ENCODE measurements at places on chromosomes 6 and 20.

- H3K36me3 ChIP-seq: no peaks in the 10 kb centered on the region
- DNase-seq: no peak
- no peaks in the 10 kb centered on the region for H3K4me1 ChIP-seq
- no peak overlapping the region for H3K27ac ChIP-seq
Observed at GRCh38 chr6:144758602-144759001, 473.5 kb downstream of the UTRN start.

DNA sequence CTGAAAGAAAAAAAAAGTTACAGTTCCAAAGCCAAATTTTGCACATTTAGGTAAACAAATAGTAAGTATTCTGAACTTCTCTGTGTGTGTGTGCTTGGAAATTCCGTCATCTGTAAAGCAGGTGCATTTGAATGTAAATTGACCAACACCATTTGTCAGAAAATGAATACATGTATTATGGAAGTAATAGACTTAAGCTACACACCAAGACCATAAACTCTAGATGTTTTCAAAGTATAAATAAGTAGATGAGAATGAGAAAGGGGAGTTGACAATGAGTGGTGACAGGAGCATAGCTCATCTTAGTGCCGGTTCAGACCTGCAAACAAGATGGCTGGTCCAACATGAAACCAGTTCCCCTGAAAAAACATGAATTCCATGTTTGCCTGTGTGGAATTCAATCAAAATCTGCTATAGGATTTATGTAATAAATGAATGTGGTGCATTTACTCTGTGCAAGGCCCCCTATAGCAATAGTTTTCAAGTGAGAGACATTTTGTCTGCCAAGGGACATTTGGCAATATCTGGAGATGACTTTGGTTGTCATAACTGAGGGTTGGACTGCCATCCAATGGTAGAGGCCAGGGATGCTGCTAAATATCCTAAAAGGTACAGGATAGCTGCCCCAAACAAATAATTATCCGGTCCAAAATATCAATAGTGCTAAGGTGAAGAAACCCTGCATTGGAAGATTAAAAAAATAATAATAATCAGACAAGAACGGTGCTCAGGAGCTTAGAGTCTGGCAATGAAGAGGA lies 11.0 kb upstream of the FILIP1 start:
- no peak overlapping the region for H3K4me3 ChIP-seq
- H3K27ac ChIP-seq: no peak overlapping the region
- DNase-seq: peak; percentile 21

- H3K27ac ChIP-seq: no peak overlapping the region
- H3K27me3 ChIP-seq: no peaks in the 10 kb centered on the region
- H3K4me1 ChIP-seq: no peaks in the 10 kb centered on the region
- H3K4me3 ChIP-seq: no peak overlapping the region
- H3K36me3 ChIP-seq: no peaks in the 10 kb centered on the region
- no peak for DNase-seq
Observed at GRCh38 chr6:39446909-39447308, 124.4 kb upstream of the KCNK16 start.

GRCh38 chr6:41073968-41074691 lies 1.4 kb downstream of the NFYA start:
- peak overlapping the region; percentile 95 for H3K27ac ChIP-seq
- H3K4me1 ChIP-seq: peaks cover 19% of the 10 kb centered on the region
- peak; percentile 16 for DNase-seq
- H3K36me3 ChIP-seq: peaks cover 4% of the 10 kb centered on the region
- no peaks in the 10 kb centered on the region for H3K27me3 ChIP-seq

DNA sequence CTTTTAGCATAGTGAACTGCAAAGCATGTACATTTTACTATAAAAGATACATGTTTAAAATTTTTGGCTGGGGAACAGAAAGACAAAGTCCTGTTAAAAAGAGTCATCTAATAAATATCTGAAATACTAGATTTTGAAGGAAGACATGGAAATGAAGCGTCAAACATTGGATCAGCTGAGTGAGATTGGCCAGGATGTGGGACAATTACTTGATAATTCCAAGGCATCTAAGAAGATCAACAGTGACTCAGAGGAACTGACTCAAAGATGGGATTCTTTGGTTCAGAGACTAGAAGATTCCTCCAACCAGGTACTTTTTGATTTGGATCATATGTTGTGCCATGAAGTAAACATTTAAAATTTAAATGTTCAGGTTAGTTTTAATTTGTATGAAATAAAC lies 162.3 kb downstream of the UTRN start:
- H3K27me3 ChIP-seq: no peaks in the 10 kb centered on the region
- H3K27ac ChIP-seq: no peak overlapping the region
- peaks cover 26% of the 10 kb centered on the region for H3K36me3 ChIP-seq
- H3K4me1 ChIP-seq: no peaks in the 10 kb centered on the region
- H3K4me3 ChIP-seq: no peak overlapping the region
